ENCODE measurements at places on chromosomes 11 and 22.

DNA sequence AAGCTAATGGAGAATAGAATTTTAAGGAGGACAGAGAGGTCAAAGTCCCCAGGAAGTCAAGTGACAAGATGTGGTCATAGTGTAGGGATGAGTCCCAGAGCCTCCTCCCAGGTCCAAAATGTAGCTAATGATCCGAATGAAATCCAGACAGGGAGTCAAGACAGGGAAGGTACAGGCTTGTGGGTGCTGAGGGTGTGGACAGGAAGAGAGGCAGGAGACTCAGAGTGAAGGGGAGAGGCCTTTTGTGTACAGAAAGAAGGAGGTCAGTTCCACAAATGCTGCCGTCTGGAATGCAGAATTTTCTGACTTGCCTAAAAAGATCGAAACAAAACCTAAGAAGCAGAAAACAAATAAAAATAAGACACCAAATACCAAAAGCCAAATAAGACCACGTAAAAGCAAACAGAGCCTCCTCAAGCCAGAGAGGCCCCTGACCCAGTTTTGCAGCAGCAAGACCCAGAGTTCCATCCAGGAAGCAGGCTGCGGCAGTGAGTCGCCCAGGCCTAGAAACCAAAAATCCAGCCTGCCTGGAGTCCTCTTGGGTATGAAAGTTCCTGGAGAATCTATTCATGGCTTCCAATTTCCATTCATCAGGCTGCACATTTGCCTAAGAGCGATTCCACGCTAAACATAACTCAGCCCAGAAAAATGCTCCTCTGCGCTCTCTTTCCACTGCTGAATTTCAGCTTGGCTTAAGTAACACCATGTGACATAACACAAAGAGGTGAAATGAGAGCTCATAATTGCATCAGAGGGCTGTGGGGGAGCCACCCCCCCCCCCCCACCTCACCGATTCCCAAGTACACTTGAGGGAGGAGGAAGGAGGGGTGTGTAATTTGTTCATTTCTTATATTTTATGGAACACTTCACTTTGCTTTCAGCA lies 71.2 kb downstream of the KIRREL3 start:
- DNase-seq = no peak

DNA sequence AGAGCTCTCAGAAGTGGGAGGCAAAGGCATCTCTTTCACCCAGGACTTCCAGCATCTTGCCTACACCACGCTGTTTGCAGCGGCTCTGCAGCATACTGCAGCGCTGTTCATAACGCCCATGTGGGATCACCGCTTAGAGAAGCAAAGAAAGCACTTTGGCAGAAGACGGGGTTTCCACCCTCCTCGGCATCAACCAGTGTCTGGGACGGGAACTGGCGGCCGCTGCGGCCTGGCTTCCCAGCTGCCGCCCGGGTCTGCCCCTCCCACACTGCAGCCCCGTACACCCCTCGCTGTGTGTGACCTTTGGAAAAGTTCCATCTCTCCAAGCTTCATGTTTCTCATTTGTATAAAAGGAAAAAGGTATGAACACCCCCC lies 545 bp upstream of the TIRAP start:
- peak; percentile 37 for DNase-seq

DNA sequence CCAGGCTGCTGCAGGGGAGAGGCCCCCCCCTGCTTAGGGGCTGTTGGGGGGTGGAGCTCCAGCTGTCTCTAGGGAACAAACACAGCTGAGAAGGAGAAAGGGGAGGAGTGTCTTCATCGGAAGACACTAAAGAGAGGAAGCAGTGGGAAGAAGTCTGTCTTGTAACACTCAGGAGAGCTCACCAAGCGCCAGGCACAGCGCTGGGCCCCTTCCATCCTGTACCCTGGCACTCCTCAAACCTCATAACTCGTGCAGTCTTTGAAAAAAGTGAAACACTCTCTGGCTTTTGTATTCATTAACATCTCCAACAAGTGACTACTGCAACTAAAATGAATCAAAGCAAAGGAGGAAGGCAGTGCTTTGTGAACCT lies 67.4 kb upstream of the PRDM11 start:
- DNase-seq = no peak

DNA sequence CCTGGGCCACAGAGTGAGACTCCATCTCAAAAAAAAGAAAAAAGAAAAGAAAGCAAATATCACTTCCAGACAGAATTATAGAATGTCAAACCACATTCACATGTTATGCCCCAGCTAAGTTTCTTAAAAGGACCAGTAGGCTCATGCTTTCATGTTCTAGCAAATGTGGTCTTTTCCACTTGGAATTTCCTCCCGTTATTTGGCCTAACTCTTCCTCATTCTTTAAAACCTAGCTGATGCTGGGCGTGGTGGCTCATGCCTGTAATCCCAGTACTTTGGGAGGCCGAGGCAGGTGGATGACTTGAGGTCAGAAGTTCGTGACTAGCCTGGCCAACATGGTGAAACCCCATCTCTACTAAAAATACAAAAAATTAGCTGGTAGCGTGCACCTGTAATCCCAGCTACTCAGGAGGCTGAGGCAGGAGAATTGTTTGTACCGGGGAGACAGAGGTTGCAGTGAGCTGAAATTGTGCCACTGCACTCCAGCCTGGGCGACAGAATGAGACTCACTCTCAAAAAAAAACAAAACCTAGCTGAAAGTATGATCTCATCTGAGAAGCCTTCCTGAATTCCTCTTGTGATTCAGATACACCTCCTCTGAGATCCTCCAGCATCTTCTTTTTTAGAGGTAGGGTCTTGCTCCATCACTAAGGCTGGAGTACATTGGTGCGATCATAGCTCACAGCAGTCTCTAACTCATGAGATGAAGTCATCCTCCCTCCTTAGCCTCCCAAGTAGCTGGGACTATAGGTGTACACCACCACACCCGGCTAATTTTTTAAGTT lies 50.4 kb downstream of the FCHSD2 start:
- DNase-seq = no peak

DNA sequence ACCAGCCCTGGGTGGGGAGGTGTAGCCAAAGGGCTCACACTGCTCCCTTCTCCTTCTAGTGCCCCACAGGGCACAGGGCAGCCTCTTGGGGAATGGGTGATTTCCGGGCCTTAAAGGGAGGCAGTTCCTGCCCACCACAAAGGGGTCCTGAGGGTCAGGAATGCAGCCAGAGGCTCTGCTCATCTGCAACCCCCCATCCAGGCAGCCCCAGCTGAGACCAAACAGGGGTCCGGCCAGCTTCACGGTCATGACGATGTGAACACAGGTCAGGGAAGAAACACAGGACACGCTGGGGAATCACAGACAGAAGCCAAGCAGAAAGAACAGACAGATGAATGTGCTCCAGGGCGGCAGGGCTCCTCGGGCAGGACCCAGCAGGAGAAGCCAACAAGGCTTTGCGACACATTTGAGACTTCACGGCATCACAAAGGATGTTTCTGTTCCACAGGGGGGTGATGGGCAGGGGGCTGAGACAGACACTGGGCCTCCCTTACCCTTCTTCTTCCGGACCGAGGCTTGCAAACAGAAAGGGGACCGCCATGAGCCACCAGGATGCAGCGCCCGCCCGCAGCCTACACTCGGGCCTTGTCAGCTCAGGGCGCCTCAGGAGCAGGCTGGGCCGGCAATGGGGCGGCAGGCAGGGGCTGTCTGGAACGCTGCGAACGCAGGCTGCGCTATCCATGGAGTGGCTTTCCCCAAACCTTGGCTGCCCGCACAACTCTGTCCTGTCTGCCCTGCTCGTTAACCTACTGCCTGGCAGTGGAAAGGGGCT lies 101.9 kb downstream of the CTTN start:
- no peak for DNase-seq

DNA sequence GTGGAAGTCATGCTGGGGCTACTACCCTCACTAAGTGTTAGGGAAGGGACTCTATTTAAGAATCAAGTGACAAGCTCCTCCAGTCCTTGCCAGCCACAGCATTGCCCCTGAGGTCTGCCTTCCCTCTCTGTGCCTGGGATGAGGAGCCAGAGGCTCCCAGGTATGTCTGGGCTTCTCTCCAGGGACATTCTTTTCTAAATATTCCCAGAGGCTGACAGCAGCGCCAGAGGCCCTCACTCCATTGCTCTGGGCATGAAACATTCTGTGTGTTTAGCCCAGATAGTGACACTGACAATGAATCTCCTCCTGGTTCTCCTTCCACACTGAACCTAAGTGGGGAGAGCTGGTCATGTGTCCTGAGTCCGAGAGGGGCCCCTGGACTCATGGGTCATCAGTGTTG lies 2.2 kb downstream of the OR51E1 start:
- no peak for DNase-seq

- no peak for DNase-seq
These were observed 51.2 kb upstream of the SLC22A12 start for GRCh38 chr11:64539711-64540427.

DNA sequence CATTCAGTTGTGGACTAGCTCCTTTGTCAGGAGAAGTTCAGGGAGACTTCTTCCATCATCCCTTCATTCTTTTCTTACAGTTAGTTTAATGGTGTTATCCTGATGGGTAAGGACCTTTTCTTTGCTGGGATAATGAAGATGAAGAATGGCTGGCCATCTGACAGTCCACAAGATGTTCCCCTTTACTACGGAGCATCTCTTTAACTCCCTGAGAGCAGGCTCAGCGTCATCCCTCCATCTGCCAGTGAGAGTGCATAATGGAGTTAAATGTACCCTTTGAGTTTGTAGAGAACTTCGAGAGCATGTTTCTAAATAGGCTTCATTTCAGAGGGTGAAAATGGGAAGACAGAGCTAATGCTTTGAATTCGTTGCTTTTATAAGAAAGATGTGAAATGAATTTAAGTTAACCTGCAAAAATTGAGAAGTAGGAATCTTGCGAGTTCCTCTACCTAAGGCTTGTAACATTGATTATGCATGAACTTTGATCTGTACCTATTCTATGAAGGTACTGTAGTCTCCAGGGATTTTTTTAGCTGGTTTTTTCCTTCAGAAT lies 1.7 kb downstream of the EP300 start:
- DNase-seq = peak; percentile 41

- no peak for DNase-seq
These were observed 82.0 kb upstream of the TOP3B start for GRCh38 chr22:22064580-22064979.

GRCh38 chr22:29152954-29153719 lies 52.6 kb upstream of the EMID1 start:
- DNase-seq = no peak

DNA sequence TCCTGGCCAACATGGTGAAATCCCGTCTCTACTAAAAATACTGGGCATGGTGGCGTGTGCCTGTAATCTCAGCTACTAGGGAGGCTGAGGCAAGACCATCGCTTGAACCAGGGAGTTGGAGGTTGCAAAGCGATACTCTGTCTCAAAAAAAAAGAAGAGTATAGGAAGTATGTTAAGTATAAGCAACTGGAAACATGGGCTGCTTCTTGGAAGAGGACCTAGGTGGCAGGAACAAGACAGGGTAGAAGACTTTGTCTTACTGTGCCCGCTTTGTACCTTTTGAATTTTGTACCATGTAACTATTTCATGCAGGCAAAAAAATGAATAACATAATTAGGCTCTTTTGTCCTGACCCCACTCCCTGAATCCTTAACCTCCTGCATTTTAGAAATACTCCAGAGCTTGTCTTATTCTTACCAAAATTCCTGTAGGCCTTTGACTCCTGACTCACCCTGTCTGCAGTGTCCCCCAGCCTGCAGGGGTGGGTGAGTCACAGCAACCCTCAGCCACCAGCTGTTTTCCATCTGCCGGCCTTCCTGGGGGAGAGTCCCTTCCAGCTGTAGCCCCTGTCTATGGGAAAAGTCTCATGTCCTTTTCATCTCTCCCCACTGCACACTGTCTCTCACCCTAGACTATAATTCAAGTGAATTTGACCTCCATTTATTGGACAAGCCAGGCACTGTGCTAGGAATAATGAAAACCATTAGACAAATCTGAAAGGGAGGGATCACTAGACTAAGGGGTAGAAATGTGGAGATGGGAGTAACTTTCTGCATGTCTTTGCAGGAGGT lies 41.8 kb downstream of the TXN2 start:
- DNase-seq = no peak

GRCh38 chr11:95404370-95404769 lies 173.4 kb upstream of the SESN3 start:
- DNase-seq = no peak

DNA sequence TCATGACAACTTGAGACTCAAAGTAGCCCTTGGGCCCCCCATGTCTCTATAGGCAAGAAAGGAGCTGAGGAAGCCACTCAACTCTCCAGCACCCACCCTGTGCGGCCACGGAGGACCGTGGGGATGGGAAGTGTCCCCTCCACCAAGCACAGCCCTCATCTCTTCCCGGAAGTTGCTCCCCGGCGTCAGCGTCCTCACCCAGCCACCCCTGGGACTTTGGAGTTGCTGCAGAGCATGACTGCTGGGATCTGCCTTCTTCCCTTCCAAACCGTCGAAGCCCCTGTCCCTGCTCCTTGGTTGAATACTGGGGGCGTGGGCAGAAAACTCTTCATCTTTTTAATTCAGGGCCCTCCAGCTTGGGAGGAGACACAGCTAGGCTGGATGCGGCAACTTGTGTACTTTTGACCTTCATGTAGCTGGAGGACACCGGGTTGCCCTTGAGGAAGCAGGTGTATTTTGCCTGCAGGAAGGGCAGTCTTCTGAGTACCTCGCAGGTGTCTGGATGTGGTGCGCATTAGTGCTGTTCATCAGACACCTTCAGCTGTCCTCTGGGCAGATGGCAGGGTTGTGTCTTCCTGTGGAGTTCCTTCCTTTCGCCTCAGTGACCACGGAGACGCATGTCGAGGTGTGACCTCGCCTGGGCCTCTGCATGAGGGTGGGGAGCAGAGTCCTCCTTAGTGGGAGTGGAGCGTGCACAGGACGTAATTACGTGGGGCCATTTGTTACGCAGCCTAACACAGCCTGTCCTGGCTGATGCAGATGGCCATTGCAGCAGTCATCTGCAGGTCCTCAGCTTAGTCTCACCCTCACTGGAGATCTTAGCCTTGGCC lies 12.2 kb upstream of the IFITM3 start:
- DNase-seq = no peak

DNA sequence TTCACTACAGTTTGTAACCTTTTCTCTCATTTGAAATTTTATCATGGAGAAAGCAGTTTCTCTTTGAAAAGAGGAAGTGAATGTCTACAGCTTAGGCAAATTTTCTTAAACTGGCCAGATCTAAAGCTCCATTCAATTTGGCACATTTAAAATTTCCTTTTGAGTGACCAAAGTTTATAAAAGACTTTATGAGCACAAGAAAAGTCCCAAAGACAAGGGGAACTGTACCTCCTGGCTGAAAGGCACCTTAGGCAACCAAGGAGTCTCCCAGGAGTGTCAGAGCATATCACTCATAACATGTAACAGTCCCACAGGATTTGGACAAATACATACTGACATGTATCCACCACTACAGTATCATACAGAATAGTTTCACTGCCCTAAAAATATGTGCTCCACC lies 41.3 kb downstream of the NARS2 start:
- peak; percentile 41 for DNase-seq

- DNase-seq = no peak
These were observed 185.5 kb downstream of the LRRC4C start for GRCh38 chr11:41273908-41274307.

GRCh38 chr11:3222941-3223915 lies 4.6 kb upstream of the MRGPRG start:
- DNase-seq = peak; percentile 80

- no peak for DNase-seq
These were observed 30.5 kb upstream of the GNB1L start for GRCh38 chr22:19884954-19885751.

DNA sequence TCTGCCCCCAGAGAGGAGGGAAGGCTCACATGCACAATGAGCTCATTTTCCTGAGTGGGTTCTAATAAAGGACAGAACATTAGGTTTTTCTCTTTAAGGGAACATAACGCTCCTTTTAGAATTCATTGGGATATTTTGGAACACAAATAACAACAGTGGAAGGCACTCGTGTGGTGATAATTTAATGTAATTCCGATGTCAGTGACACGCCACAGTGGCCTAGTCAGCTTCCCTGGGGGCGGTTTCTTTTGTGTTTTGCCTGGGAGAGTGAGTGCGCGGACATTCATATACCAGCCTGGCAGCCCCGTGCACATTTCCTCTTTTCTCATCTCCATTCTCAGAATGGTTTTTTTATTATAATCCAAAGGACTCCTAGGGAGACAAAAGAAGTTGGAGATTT lies 41.1 kb downstream of the SEZ6L start:
- no peak for DNase-seq

All from RPMI8226 (cell line).